Stimulated activated CD8-positive, alpha-beta memory T cell treated with anti-CD3 and anti-CD28 coated beads, Interleukin-4, amount 100 ng/mL, for 1 hour (primary cell): ENCODE measurements at places on chromosomes 5 and 9.

DNA sequence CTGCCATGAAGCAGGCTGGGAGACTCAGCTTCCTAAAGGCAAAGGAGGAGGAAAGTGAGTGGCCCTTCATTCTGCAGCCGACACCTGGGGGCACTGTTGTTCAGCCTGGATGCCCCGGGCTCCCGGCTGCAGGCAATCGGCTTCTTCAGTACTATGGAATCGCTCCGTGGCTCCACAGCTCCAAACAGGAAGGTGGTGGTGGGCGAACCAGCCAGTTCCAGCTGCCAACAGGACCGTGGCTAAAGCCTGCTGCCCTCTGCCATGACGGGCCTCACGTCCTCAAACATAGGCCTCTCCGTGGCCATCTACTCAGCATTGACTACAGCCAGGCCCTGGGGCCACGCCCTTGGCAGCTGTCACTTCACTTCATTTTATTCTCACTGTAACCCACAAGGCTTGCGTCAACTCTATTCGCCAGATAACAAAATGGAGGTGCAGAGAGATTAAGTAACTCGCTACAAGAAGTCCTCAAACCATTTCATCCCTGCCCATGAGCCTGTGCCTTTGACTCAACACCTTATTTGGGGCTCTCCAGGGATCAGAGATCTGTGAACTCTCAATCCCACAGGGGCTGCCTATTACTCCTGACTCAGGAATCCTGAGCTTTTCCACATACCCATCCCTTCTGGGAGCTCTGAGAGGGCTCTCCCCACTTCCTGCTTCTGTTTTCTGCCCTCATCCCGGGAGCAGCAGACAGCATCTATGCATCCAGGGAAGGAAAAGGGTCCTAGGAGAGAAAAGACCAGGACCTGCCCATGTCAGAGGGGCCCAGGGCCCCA is 38.0 kb downstream of the PAX5 start:
- peak; percentile 4 for DNase-seq

DNA sequence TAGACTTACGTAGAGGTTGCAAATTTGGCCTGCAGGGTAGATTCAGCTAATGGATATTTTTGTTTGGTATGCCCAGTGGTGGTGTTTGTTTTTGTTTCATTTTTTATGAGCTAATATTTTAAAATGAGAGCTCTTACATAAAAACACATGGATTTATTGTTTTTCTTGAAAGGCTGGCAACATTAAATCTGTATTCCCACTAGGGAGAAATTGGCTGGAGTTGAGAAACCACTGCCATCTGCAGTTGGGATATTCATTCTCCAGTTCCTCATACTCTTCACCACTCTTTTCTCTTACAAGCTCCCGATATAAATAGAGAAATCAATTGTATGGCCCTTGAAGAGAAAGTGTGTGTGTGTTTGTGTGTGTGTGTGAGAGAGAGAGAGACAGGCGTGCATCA is 143.3 kb downstream of the ALDH1A1 start:
- DNase-seq, result no peak

- no peak for DNase-seq
These were observed 3.6 kb downstream of the RPL12 start for GRCh38 chr9:127447416-127448111.

- DNase-seq, result no peak
These were observed 75.3 kb downstream of the ADAMTS2 start for GRCh38 chr5:179269781-179270543.

- no peak for DNase-seq
These were observed 221.6 kb upstream of the KIF2A start for GRCh38 chr5:62084391-62084790.

DNA sequence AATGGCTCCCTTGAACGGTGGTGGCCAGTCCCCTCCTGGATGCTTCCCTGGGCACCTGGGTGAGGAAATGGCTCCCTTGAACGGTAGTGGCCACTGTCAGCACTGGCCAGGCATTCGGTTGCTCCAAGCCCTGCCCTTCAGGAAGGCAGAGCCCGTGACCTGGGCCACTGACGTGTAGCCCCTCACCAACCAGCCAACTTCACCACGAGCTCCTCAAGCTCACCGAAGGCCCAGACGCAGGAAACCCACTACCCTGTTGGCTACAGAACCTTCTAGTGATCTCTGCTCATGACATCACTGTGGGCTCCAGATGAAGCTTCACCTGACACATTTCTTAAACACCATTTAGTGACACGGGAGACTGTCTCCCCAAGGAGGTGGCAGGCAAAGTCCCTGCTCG is 9.2 kb downstream of the SLC6A3 start:
- no peak for DNase-seq

DNA sequence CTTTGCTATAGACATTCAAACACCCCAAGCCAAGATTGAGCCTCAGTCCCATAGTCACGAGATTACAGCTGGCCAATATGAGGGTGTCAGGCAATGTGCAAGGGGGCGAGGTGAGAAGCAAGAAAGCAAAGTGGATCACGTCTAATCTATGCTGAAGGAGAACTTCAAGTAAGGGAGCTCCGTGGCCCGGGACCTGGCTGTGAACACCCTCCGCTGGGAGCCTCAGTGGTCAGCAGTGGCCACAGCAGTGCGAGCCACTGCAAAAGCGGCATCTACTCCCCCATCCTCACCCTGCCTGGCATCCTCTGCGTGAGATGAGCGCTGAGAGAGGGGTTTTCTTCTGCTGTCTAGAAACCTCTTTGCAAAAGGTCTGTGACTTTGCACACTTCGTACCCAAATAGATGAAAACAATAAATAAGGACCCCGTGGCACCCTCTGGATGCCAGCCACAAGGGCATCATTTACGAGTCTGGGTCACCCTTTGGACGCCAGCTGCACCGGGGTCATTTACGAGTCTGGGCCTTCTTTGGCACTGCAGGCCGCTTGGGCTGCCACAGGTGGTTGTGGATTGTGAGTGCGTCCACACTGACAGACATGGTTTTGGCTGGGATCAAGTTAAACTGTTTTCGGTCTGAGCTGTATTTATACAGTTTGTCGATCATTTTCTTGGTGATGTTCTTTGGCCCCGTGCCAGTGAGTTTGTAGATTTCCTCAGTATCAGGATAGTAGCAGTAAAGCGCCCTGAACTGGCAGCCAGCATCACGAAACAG is 96.4 kb downstream of the CAMSAP1 start:
- DNase-seq, result no peak

- no peak for DNase-seq
These were observed 310.5 kb downstream of the CDH9 start for GRCh38 chr5:26727916-26728315.

GRCh38 chr5:97735209-97735608 is 552.2 kb upstream of the RIOK2 start:
- no peak for DNase-seq

- no peak for DNase-seq
These were observed 6.1 kb upstream of the FIBCD1 start for GRCh38 chr9:130945173-130945572.

DNA sequence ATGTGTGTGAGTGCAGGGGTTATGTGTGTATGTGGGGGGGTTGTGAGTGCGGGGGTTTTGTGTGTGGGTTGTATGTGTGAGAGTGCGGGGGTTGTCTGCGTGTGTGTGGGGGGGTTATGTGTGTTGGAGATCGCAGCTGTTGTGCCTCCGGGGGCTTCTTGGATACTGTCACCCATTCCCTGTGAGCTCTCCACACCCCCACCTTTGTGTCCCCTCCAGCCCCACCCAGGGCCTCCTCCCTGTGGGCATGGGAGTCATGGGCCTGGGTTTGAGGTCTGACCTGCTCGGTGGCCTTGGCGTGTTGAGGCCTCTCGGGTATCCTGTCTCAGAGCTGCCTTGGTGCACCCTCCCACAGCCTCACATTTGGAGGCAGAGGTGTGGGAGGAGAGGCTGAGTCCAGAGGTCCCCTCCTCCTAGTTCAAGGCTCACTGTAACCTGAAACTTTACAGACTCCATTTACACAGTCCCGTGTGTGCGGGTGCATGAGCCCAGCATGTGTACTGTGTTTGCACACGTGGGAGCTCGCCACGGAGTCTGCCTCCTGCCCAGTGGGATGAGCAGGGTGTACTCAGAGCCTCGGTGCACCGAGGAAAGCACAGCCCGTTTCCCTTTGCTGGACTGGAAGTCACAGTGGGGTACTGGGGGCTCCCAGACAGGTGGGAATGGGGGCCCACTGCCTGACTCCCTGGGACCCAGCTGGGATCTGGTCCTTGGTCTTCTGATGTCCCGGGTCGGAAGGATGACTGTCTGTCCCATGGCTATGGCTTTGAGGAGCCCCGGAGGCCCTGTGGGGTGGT is 43.4 kb downstream of the RXRA start:
- DNase-seq, result no peak

DNA sequence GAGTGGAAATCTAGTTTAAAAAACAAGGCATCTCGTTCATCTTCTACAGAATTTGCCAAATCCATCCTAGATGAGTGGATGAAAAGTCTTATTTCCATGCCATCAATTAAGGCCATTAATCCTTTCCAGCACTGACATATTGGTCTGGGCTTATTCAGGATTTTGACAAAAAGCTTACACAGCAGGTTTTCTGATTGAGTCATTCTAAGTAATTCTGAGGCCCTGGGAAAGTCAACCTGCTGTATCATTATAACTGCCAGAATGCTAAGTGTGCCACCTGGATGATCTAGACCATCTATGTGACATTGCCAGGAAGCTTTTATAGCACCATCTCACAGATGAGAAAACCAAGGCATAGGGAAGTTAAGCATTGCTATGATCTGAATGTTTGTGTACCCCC is 132.1 kb upstream of the MAP3K1 start:
- no peak for DNase-seq

DNA sequence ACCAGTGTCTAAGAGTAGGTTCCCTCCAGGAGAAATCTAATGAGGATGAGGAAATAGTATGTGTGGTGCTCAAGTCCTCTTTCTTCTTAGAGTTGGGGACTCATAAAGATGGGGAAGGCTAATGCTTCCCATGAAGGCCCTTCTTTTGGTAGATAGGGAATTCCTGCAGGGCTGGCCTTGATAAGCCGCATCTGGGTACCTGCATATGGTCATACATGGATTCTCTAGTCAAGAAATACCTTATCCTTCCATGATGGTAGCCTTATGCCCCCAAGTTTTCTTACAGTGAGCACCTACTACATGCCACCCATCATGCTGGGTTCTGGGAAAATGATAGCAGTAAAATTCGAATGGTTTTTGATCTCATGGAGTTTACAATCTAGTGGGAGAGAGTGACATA is 382.6 kb downstream of the KDM4C start:
- DNase-seq, result no peak

- no peak for DNase-seq
These were observed 17.9 kb upstream of the KIF4B start for GRCh38 chr5:154995679-154996078.

GRCh38 chr5:94884311-94884710 is 265.8 kb downstream of the SLF1 start:
- DNase-seq, result no peak
